ENCODE measurements at places on chromosomes 16 and 17. TPM values are rescaled to one million over a fixed set of nuclear protein-coding genes. Genes with fewer than 3 reads are reported as not detected.

Gene ZNF423
- polyA plus RNA-seq, result 32.7 TPM

Gene SHISA9
- 38.5 TPM for polyA plus RNA-seq

Gene DPEP3
- 0.15 TPM for polyA plus RNA-seq

Gene WFIKKN2
- polyA plus RNA-seq, result 0.70 TPM

Gene ITGAD
- not detected for polyA plus RNA-seq

Gene KRT36
- not detected for polyA plus RNA-seq

Gene RNF222
- polyA plus RNA-seq, result not detected

Gene IL32
- polyA plus RNA-seq, result 10.6 TPM

Gene TSNAXIP1
- 1.8 TPM for polyA plus RNA-seq

Gene HOXB7
- 37.1 TPM for polyA plus RNA-seq

Gene HOXB1
- not detected for polyA plus RNA-seq

Gene SULT1A1
- 16.2 TPM for polyA plus RNA-seq

Gene EEF2KMT
- 11.5 TPM for polyA plus RNA-seq

Gene EXOC7
- 92.0 TPM for polyA plus RNA-seq

Gene ABCC12
- polyA plus RNA-seq, result 0.24 TPM

Gene TBC1D3B
- polyA plus RNA-seq, result 1.6 TPM

Gene SPECC1
- 34.9 TPM for polyA plus RNA-seq

Gene OR4D1
- not detected for polyA plus RNA-seq

Gene MT1M
- polyA plus RNA-seq, result 33.3 TPM

Gene SOST
- polyA plus RNA-seq, result not detected

Gene DNAH3
- 1.2 TPM for polyA plus RNA-seq

Gene HOXB5
- polyA plus RNA-seq, result 234 TPM

Gene GCGR
- polyA plus RNA-seq, result not detected

Gene NUFIP2
- polyA plus RNA-seq, result 10.2 TPM

Gene ZP2
- not detected for polyA plus RNA-seq

Gene CCL1
- not detected for polyA plus RNA-seq

Gene ALOX15B
- polyA plus RNA-seq, result 0.12 TPM

Gene CMTM2
- polyA plus RNA-seq, result 0.32 TPM

Gene PPP1R27
- not detected for polyA plus RNA-seq

Gene PRAC2
- not detected for polyA plus RNA-seq

Gene ENPP7
- not detected for polyA plus RNA-seq

Gene LPO
- 0.20 TPM for polyA plus RNA-seq

Gene KIF2B
- polyA plus RNA-seq, result not detected

Gene CNTNAP1
- 20.0 TPM for polyA plus RNA-seq

Gene ALDOC
- 570 TPM for polyA plus RNA-seq

Gene GLYR1
- 63.6 TPM for polyA plus RNA-seq

Gene ZNF263
- 31.5 TPM for polyA plus RNA-seq

Gene EIF5A
- 562 TPM for polyA plus RNA-seq

Gene FAM117A
- polyA plus RNA-seq, result 13.0 TPM

Gene EVI2A
- polyA plus RNA-seq, result 27.8 TPM

Gene SRCIN1
- polyA plus RNA-seq, result 42.9 TPM

Gene CFAP20
- 85.1 TPM for polyA plus RNA-seq
